ENCODE measurements at places on chromosomes 1 and 21.

DNA sequence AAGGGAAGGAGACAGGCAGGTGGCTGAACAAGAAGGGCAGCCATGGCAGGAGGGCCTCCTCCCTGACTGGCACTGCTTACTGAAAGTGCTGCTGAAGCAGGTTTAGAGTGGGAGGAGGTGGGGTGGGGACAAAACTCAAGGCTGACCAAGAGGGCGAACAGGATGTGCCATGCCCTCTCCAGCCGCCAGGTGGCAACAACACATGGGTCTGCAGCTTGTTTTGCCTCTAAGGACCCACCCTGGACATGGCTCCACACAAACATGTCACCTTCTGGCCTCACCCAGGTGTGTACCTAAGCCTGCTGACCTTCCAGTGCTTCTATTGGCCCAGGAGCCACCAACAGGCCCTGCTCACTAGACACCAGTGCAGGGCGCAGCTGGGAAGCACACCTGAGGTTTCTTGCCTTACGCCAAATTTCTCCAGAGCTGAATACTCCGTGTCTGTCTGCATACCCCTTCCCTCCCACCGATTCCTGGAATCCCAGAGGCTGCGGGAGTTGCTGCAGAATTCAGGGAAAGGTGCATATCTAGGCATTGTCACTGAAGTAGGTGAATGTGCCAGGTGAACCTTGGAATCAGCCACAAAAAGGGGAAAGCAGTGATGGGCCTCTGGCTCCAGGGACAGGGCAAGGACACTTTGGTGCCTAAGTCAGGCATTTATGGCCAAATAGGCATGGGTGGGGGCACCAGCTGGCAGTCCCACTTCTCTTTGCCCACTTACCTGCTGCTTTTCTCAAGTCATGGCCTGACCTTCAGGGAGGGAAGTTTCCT is 5.3 kb downstream of the PSRC1 start:
- DNase-seq, result peak; percentile 57

DNA sequence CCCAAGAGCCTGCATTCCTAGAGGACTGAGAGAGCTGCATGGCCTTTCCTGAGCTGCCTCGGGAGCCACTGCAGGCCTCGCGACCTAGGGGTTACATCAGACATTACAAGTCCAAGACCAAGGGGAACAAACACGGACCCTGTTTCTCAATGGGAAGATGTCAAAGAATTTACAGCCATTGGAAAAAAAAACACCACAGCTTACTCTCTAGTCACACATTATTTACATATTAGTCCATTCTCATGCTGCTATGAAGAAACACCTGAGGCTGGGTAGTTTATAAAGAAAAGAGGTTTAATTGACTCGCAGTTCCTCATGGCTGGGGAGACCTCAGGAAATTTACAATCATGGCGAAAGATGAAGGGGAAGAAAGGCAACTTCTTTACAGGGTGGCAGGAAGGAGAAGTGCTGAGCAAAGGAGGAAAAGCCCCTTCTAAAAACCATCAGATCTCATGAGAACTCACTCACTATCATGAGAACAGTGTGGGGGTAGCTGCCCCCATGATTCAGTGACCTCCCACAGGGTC is 8.4 kb upstream of the PRMT2 start:
- DNase-seq, result no peak

DNA sequence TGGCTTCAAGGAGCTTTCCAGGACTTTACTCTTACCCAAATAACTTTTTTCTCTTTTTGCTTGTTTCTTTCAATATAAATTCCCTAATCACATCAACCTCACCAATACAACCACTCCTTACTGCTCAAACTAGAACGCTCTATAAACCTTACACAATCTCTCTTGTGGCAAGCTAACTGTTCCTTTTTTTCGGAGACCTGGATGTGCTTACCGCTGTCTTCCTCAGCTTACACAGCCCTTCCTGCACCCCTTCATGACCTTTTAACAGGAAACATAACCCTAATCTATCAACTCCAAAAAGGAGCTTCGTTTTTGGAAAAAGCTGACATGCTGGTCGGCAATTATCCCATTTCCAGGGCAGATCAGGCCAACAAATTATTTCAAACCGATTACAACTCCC is 24.1 kb upstream of the SLC2A5 start:
- DNase-seq, result no peak

GRCh38 chr1:201214461-201214860 is 23.8 kb downstream of the IGFN1 start:
- DNase-seq, result no peak

GRCh38 chr1:201714542-201715329 is 114.2 kb upstream of the IPO9 start:
- peak; percentile 99 for DNase-seq

GRCh38 chr1:107691540-107691939 is 273.4 kb downstream of the VAV3 start:
- peak; percentile 28 for DNase-seq

GRCh38 chr1:25505656-25506385 is 37.6 kb upstream of the LDLRAP1 start:
- DNase-seq, result peak; percentile 82

GRCh38 chr1:232459087-232459486 is 170.8 kb downstream of the SIPA1L2 start:
- DNase-seq, result no peak

- peak; percentile 91 for DNase-seq
Observed at GRCh38 chr21:33042812-33043211, 17.1 kb downstream of the OLIG2 start.

GRCh38 chr1:229897501-229897900 is 169.5 kb upstream of the GALNT2 start:
- DNase-seq, result no peak

GRCh38 chr1:172019976-172020375 is 178.7 kb downstream of the DNM3 start:
- no peak for DNase-seq

GRCh38 chr1:211352985-211353515 is 26.4 kb downstream of the TRAF5 start:
- DNase-seq, result no peak

DNA sequence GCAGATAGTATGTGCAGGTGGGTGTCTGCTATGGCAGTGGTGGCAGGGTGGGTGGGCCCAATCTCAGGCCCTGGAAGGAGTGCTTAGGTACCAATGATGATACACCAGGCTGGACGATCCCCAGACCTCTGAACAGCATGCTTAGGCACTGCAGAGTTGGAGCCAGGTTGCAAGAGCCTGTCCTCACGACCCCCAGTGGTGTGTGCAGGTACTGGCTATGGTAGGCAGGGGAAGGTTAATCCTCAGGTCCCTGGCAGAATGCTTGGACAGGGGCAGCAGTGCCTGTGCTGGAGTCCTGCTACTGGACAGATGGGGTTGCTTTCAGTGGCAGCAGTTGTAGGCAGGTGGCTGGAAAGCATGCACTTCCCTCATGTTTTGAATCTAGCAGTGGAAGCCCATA is 100.5 kb upstream of the NEK7 start:
- no peak for DNase-seq

DNA sequence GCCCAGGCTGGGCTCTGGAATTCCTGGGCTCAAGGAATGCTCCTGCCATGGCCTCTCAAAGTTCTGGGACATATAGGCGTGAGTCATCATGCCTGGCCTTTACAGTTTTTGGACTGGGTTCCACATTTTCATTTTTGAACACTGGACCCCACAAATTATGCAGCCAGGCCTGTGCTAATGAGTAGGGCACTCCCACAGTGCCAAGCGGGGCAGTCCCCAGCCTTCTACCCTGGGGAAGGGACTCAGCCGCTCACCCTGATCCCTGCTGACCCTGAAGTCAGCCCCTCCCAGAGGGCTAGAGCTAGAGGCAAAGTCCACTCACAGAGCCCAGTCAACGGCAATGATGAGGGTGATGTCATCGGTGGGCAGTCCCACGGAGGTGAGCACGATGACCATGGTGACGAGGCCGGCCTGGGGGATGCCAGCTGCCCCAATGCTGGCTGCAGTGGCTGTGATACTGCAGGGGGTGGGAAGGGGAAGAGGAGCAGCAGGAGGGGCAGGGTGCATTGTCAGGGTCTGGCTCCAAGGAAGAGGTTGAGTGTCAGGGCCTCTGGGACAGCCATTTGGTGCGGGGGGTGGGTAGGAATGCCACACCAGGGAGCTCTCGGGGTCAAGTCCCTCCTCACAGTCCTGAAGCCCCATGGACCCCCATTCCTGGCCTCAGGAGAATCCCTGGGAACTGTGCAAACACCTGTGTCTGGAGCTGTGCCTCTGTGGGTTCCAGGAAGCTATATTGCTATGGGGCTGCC is 27.6 kb downstream of the PODN start:
- DNase-seq, result peak; percentile 53

DNA sequence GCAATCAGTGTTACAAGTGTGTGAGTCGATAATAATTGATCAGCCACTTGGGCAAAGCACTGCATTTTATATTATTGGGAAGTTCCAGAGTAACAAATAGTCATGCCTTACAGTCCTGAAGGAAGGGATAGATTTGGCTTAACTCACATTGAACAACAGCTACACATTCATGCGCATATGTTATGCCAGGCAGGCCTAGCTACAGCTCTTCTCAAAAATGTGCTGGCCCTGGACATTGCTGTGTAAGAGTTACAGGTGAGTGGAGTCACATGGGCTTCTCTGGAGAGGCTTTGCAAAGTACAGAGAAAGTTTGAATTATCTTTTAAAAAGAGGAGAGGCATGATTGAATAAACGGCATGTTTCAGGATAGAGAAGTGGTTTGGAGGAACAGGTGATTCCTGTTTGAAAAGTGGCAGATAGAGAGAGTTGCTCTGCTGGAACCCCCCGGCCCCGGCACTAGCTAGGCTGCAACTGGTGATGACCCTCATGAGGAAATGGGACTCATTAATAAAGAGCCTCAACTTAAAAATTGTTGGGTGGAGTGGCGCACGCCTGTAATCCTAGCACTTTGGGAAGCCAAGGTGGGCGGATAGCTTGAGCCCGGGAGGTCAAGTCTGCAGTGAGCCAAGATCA is 200.6 kb downstream of the CRB1 start:
- no peak for DNase-seq

- DNase-seq, result no peak
Observed at GRCh38 chr1:93764366-93764750, 82.7 kb upstream of the BCAR3 start.

DNA sequence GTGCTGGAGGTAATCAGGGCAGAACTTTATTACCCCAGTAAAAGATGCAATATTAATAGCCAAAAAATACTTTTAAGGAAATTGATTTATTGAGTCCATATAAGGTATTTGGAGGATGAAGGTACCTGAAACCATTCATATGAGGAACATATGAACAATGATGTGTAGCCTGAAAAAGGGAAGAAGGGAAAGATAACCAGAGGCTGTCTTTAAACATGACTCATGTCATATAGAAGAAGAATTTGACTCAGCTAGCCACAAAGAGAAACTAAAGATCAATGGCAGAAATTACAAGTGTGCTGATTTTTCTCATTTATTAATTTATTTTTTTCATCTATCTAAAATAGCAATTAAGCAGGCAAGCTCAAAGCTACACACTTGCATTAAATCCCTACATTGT is 136.2 kb upstream of the DUSP10 start:
- peak; percentile 24 for DNase-seq

DNA sequence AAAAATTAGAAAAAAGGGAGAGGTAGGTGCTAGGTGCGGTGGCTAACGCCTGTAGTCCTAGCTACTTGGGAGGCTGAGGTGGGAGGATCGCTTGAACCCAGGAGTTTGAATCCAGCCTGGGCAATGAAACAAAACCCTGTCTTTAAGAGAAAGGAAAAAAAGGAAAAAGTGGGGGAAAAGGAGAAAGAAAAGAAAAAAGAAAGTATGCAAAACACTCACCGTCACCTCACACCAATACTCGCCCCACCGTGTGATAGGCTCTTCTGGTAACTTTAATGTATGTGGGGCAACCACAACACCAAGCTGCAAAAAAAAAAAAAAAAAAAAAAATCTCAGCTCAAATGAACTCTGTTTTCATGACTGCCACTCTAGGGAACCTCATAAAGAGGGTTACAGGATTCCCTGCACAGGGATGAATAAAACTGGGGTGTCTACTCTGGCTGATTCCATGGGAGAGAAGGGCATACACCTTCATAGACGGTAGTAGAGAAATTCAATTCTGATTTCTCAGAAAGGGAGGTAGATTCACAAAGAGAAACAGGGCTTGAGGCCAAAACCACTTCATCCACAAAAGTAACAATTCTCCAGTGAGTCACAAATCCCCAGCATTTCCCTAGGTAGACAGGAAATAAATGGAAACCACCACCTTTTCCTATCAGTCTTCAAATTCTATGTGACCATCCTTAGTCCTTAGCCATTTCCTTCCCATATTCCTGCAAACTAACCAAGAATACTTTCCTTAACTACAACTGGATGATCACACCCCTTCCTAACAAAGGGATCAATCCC is 2.5 kb downstream of the MRPL9 start:
- no peak for DNase-seq

DNA sequence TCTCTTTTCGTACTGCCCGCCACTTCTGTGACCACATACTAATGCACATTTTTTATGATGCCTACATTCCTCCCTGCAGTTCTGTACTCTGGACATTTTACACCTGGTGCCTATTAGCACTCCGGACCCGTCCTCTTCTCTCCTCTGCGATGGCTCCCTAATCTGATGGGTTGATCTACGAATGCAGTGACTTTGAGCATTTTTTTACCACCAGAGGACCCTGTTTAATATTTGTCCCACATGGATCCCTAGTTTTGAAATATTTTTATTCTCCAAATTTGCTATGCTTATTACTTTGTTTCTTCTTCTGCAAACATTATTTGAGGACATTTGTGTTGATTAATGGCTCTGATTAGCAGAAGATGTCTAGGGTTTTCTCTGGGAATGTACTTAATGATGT is 5.2 kb downstream of the PPFIA4 start:
- DNase-seq, result no peak

- DNase-seq, result no peak
Observed at GRCh38 chr1:219801156-219801820, 127.1 kb downstream of the SLC30A10 start.

DNA sequence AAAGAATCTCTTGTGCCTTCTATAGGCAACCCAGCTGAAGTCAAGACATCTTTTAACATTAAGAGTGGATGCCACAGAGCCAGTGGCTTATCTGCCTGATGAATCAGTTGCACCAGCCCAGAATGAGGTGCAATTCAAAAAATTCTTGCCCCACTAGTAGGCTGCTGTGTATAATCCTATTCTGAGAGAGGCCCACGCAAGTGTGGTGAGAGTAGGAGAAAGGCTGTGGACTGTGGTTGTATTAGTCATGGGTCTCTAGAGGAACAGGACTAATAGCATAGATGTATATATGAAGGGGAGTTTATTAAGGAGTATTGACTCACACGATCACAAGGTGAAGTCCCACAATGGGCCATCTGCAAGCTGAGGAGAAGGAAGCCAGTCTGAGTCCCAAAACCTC is 216.4 kb downstream of the LTN1 start:
- DNase-seq, result peak; percentile 88

DNA sequence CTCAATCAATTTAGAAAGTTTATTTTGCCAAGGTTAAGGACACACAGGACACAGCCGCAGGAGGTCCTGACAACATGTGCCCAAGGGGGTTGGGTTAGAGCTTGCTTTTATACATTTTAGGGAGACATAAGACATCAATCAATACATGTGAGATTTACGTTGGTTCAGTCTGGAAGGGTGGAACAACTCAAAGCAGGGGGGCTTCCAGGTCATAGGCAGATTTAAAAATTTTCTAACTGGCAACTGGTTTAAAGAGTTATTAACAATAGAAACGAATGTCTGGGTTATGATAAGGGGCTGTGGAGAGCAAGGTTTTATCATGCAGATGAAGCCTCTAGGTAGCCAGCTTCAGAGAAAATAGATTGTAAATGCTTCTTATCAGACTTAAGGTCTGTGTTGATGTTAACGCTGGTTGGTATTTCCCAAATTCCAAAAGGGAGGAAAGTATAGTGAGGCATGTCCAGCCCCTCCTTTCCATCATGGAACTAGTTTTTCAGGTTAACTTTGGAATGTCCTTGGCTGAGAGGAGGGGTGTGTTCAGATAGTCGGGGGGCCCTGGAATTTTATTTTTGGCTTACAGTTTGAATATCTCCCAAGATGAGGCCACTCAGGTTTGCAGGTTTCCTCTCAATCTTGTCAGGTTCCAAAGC is 31.0 kb upstream of the TGFBR3 start:
- DNase-seq, result no peak
